ENCODE measurements at places on chromosomes 12 and 14. TPM values are rescaled to one million over a fixed set of nuclear protein-coding genes. Genes with fewer than 3 reads are reported as not detected.

The TCL1B gene
- total RNA-seq, result not detected

DNA sequence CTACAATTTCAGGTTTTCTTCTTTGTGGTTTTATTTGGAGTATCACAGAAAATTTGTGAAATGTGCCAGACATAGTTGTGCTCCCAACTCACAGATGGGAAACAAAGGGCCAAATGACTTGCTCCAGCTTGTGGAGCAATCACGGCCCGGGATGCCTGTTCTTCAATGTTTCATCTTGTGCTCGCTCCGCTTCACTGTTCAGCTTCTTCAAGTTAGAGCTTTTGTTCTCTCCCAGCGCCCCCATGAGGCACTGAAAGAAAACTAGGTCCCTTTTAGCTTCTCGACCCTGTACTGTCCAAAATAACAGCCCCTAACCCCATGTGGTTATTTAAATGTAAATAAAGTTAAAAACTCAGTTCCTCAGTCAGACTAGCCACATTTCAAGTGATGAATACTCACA is 187.9 kb upstream of the STXBP6 start:
- DNase-seq, result no peak

The GUCY2C gene
- total RNA-seq, result not detected

- no peak for DNase-seq
Measured at GRCh38 chr14:79861111-79861510, 350.2 kb downstream of the DIO2 start.

GRCh38 chr12:130253866-130254265 is 83.8 kb upstream of the PIWIL1 start:
- DNase-seq, result no peak

GRCh38 chr14:42683707-42684106 is 1077.0 kb downstream of the LRFN5 start:
- no peak for DNase-seq

DNA sequence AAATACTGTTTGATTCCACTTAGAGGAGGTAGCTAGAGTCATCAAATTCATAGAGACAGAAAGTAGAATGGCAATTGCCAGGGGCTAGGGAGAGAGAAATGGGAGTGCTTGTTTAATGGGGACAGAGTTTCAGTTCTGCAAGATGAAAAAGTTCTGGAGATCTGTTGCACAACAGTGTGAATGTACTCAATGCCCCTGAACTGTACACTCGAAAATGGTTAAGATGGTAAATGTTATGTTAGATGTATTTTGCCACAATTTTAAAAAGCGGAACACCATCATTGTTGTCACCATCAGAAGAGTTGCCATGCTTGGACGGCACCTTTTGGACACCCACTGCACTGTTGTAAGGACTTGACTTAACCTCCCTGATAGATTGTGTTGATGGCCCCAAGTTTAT is 106.9 kb downstream of the SCARB1 start:
- no peak for DNase-seq

DNA sequence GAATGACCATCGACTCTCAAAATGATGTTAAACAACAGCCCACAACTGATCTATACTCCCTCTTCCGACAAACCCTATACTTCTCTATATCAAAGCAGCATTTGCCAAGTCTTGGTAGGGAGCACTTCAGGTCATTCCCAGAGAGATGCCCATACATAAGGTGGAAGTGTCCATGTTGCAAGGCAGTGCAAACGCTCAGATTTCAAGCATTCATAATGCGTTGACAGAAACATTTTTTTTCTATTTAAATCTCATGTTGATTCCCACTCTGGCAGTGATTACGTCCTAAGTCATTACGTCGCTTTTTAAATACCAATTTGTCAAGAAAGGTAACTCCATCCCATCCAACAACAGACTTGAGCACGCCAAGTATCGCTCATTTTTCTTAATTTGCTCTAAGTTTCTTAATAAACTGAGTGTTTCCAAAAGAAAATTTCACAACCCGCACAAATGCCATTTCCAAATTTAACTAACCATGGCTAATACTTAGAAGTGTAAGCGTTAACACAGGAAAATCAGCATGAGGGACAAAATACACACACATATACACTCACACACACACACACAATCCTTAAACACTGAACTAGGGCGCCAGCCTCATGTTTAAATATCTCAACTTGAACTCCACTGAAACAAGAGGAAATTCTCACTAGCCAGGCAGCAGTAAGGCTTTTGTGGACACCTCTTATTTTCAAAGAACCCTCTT is 1.1 kb downstream of the GXYLT1 start:
- no peak for DNase-seq

The FOXN4 gene
- total RNA-seq, result not detected

- no peak for DNase-seq
Measured at GRCh38 chr14:83071888-83072501, 1538.3 kb upstream of the SEL1L start.

The CSRP2 gene
- 41.7 TPM for total RNA-seq

The LRTM2 gene
- total RNA-seq, result not detected

DNA sequence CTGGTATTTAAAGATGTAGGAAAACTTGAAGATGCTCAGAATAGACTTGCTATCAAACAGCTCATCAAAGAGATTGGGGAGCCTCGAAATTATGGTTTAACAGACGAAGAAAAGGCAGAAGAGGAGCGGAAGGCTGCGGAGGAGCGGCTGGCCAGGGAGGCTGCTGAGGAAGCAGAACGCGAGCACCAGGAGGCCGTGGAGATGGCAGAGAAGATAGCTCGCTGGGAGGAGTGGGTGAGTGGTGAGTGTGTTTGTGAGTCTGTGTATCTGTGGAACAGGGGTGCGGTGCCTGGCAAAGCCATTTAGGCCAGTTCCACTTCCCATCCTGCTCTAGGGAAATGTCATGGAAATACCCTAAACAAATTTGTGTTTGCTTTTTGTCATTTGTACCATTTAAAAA is 19.2 kb upstream of the PAPOLA start:
- DNase-seq, result no peak

DNA sequence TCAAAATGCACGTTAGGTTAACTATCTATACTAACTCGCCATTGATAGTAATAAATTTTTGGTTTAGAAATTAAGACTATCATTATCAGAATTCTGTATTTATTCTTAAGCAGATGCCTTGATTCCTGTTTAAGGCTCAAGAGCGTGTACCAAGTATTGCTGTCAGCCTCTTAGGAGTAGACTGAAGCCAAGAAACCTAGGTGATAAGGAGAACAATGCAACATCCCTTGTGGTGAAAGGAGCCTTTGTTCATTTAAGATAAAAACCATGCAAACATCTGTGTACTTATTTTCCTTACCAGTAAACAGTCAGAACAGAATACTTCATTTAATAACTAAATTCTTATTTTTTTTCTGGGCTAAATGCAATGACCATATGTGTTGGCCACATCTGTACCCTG is 109.4 kb upstream of the NOVA1 start:
- DNase-seq, result no peak

DNA sequence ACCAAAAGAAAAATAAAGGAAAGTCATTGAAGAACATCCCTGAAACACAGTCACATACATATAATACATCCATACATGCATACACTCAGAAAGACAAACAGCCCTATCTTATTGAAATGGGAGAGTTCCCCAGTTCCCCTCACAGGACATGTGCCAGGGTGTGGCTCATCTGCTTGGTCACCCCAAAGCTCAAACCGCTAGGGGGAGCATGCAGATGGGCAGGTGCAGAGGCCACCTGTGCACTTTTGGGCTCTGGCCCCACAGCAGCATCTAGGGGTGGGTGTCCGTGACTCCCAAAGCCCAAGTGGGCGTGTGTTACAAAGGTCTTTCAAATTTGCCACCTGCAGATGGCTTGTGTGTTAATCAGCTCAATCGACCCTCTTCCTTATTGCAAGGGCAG is 75.2 kb downstream of the CMAS start:
- DNase-seq, result no peak

GRCh38 chr14:31403707-31404106 is 16.6 kb downstream of the HEATR5A start:
- no peak for DNase-seq

DNA sequence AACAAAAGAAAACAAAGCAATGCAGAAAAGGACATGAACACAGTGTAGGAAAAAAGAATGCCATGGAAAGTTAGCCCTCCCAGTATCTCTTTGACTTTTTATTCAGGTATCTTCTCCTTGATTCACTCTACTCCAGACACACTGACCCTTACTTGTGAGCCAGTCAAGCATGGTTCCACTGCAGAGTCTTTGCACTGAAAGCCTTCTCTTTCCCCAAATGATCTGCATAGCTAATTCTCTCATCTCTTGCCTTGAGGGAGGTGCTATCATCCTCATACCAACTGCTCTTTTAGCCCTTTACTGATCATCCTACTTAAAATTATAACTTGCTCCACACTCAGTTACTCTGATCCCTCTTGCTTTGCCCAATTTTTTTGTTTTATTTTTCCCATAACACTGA is 101.2 kb upstream of the SLC16A7 start:
- no peak for DNase-seq

The RAD51AP1 gene
- total RNA-seq, result 2.3 TPM

DNA sequence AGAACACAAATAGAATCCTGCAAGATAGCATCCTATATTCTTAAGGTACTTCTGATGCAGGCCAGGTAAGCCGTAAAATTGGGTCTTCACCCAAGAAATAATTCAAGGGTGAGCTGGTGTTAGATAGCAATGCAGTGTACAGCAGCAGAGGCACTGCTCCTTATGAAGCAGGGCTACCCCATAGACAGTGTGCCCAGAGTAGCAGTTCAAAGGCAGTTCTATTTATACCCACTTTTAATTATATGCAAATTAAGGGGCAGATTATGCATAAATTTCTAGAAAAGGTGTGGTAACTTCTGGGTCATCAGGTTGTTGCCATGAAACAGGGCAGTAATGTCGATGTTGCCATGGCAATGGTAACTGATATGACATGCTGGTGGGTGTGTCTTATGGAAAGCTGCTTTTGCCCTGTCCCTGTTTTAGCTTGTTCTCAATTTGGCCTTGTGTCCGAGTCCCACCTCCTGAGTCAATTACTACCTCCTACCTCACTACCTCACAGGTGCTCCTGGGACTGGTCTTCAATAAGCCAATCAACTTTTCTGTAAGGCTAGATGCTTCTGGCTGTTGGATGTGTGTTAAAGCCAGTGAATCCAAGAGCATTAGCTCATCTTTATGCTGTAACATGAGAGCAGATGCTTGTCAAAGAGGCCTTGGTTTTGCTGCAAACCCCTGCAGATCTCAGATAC is 61.0 kb downstream of the PPM1A start:
- DNase-seq, result no peak

- no peak for DNase-seq
Measured at GRCh38 chr12:111826992-111827391, 15.0 kb upstream of the MAPKAPK5 start.

GRCh38 chr12:124423761-124424515 is 129.0 kb downstream of the RFLNA start:
- no peak for DNase-seq

GRCh38 chr12:7935590-7936581 is at the start of gene SLC2A3:
Gene SLC2A3 (minus strand): TSS chr12:7936187. CDS start chr12:7936034, 153 bp downstream.
- DNase-seq, result peak; percentile 82

The ADAM21 gene
- total RNA-seq, result not detected

The CLEC1A gene
- 5.4 TPM for total RNA-seq

GRCh38 chr12:110744601-110745264 is 2.0 kb upstream of the PPP1CC start:
- DNase-seq, result no peak

DNA sequence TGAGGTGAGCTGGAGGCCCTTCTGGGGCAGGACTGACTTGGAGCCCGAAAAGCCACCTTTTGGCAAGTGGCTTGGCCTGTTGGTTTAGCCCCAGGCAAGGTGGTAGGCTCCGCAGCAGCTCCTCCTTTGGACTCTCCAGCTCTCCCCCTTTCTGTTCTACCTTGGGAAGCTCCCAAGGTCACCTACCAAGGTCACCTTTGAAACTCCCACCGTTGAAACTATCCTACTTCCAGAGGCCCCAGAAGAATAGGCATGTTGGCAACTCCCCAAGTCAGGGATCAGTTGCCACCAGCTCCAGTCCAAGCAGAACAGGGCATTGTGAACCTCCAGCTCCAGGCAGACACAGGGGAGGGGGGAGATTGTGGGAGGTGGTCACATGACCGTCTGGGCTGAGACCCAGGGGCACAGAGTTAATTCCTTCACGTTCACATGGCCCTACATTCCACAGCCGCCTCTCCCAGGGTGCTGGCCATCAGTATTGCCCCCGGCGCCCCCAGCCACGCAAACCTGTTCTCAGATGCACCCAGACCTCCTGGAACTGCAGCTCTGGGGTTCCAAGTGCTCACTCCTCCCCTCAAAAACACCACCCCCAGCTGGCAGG is 14.4 kb downstream of the IRF2BPL start:
- no peak for DNase-seq

DNA sequence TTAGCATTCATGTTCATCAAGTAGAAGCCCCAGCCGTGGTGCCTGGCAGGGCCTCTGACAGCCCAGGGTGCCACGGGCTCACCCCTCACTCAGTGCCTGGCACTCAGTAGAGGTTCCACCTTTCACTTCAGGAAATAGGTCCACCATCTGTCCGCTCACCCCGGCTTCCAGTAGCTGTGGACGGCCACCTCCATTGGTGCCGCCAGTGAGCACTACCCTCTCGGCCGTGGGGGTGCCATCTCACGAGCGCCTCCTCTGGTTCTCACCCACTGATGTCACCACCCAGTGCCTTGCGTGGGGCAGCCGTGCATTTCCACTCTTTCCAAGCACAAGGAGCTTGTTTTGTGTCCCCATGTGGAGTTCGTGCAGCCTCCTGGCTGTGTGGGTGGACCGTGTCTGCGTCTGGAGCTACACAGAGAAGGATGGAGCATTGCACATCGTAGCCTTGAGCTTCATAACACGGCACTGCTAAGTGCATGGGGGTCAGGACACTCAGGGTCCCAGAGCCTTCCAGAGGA is 41.0 kb upstream of the MMP17 start:
- no peak for DNase-seq

- no peak for DNase-seq
Measured at GRCh38 chr14:30156571-30156970, 228.9 kb upstream of the PRKD1 start.

GRCh38 chr12:78871566-78871965 is 7.0 kb downstream of the SYT1 start:
- DNase-seq, result no peak

- DNase-seq, result no peak
Measured at GRCh38 chr14:71625175-71625574, 307.1 kb upstream of the RGS6 start.

- DNase-seq, result no peak
Measured at GRCh38 chr14:61596990-61597389, 98.3 kb upstream of the HIF1A start.

The PSMA6 gene
- total RNA-seq, result 173 TPM

- DNase-seq, result no peak
Measured at GRCh38 chr14:24920265-24921075, 129.5 kb downstream of the STXBP6 start.
